Natural killer cell (primary cell): ENCODE measurements at places on chromosomes 5 and 9. TPM values are rescaled to one million over a fixed set of nuclear protein-coding genes. Genes with fewer than 3 reads are reported as not detected.

- H3K36me3 ChIP-seq: no peaks in the 10 kb centered on the region
- H3K4me1 ChIP-seq: peaks cover 10% of the 10 kb centered on the region
- no peak overlapping the region for H3K27ac ChIP-seq
- no peak overlapping the region for H3K4me3 ChIP-seq
- no peak for DNase-seq
Observed at GRCh38 chr9:37806271-37806670, 5.7 kb downstream of the DCAF10 start.

DNA sequence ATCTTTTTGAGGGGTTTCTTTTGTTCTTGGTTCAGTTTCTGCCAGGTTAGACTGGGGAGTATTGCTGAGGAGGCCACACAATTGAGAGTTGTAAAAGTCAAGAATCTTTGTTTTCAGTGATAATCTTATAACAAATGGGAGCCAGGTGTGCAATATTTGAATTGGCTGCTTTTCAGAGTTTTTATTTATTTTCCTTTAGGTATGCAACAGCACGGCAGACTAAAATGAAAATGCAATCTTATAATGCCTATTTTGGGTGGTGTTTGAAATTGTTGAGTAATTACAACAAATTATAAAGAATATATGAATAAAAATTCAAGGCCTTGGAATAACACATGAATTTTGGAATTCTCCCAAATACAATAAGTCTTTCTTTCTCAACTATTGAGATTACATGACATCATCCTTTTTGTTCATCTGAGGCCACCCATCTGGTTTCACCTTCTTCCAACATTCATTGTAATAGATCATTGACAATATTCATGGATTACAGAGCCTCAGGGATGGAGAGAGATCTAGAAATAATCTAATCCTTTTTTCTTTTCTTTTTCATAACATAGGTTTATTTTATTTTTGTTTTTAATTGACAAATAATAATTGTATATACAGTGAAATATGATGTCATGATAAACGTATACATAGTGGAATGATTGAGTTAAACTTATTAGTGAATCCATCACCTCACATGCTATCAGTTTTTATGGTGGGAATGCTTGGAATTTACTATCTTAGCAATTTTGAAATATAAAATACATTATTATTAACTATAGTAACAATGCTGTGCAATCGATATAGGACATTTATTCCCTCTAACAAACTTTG, 1061.0 kb downstream of the NR2F1-AS1 start:
- no peak overlapping the region for H3K4me3 ChIP-seq
- H3K4me1 ChIP-seq: no peaks in the 10 kb centered on the region
- no peak for DNase-seq
- no peak overlapping the region for H3K27ac ChIP-seq
- H3K36me3 ChIP-seq: no peaks in the 10 kb centered on the region

GRCh38 chr5:50463047-50463446, 22.0 kb upstream of the EMB start:
- H3K27ac ChIP-seq: no peak overlapping the region
- no peak overlapping the region for H3K4me3 ChIP-seq
- no peaks in the 10 kb centered on the region for H3K27me3 ChIP-seq

- H3K4me3 ChIP-seq: no peak overlapping the region
- no peak for DNase-seq
- H3K4me1 ChIP-seq: no peaks in the 10 kb centered on the region
- H3K27ac ChIP-seq: no peak overlapping the region
Observed at GRCh38 chr5:58834242-58835225, 251.7 kb downstream of the RAB3C start.

GRCh38 chr9:37729499-37729898, 24.1 kb upstream of the TRMT10B start:
- no peak overlapping the region for H3K27ac ChIP-seq
- no peaks in the 10 kb centered on the region for H3K36me3 ChIP-seq
- no peak overlapping the region for H3K4me3 ChIP-seq

PCDHA9 gene
- not detected for total RNA-seq

PHF24 gene
- not detected for total RNA-seq
